ENCODE measurements at places on chromosomes 2 and 18.

DNA sequence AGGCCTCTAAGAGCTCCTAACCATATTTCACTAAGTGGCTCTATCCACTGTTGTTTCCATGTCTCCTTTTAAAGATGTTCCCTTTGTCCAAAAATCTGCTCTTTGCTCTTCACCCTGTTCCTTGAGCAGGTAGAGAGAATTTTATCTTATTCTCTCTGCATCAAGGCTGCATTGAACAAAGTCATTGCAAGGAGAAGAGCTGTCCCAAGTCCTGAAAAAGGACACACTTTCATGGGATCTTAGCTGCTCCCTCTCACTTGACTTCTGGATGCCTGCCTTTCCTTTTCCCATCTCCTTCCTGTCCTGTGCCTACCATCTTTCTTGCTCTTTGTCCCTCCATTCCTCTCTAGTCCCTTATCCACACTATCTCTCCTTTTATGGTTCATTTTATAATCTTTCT is 235.2 kb upstream of the THSD7B start:
- DNase-seq, result no peak

- DNase-seq, result no peak
Observed at GRCh38 chr2:197145471-197146056, 165.0 kb downstream of the ANKRD44 start.

DNA sequence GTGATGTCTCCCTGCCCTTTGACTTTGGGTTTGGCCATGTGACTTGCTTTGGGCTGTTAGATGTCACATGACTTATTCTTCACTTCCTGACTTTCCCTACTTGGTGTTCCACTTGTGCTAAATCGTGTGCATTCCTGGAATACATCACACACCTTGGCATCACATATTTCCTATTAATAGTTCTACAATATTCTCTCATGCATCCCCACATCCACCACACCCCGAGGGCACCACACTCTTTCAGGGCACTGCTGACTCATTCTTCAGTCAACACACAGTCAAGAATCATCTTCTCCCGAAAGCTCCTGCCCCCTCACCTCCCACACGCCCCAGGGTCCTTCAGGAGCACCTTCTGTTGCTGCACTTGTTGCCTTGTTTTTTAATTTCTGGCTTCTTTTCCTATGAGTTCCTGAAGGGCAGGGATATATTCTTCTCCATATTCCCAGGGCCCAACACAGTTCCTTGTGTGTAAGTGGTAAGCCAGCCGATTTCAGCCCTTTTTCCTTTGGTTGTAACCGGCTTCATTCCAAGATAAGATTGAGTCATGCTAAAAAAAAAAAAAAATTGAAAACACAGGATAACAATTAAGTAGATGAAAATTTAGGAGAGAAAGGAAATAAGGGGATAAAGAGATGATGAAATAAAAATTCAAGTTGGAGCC is 341.4 kb downstream of the SLC4A3 start:
- no peak for DNase-seq

DNA sequence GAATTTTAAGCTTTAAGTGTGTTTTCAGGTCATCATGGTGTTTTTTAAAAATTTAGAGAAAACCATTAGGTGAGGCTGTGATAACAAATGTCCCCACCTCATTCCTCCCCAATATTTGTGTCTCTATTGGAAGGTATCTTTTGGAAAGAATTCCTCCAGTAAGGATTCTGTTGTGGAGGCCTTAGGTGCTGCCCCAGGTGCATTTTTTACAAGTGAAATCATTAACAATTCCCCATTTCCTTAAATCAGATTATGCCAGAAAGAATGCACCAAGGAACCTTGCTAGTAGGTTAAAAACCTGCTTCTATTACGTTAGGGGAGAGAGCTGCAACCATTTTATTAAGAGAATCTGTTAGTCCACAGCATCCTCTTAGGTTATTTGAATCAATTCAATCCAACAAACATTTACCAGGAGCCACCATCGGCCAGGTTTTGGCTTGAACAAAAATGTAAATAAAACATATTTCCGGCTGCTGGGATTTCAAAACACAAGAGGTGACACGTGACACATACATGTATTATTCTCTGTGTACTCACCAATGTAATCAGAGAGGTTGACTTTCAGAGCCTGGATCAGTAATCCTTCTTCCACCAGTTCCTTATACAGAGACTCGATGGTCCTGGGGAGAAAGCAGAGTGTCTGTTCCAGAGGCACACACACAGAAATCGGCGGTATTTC is 112.5 kb upstream of the ASB18 start:
- no peak for DNase-seq

DNA sequence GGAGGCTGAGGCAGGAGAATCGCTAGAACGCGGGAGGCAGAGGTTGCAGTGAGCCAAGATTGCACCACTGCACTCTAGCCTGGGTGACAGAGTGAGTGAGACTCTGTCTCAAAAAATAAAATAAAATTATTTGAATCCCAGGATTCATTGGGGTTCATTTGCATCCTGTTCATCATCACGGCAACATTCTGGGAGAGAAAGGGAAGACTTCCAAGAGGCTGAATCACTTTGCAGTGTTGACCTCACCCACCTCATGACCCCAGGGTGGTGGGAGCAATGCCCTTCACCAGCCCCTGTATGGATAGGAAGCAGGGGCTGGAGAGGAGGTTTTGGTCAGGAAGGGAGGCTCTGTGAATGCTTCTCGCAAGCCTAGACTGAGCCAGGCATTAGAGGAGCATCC is 195.6 kb downstream of the CTIF start:
- DNase-seq, result no peak

- no peak for DNase-seq
Observed at GRCh38 chr2:130371723-130372054, 15.8 kb downstream of the PTPN18 start.

DNA sequence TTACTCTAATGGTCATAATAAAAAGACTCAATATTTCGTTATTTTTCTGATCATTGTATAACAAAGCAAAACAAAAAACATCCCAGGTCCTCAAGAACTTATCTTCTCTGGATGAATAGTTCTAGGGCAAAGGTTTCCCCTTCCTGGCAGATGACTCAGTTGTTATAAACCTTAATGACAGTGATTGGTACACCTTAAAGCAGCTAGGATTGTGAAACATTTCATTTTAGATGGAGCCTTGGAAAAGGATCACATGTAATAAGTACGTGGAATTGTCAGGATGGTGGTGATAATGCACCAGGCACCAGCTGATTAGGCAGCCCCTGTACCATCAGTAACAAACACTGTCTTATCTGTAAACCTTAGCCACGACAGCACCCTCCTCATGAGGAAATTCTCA is 47.2 kb downstream of the MEP1B start:
- no peak for DNase-seq

- DNase-seq, result no peak
Observed at GRCh38 chr18:24019641-24020331, 5.2 kb downstream of the TTC39C start.

DNA sequence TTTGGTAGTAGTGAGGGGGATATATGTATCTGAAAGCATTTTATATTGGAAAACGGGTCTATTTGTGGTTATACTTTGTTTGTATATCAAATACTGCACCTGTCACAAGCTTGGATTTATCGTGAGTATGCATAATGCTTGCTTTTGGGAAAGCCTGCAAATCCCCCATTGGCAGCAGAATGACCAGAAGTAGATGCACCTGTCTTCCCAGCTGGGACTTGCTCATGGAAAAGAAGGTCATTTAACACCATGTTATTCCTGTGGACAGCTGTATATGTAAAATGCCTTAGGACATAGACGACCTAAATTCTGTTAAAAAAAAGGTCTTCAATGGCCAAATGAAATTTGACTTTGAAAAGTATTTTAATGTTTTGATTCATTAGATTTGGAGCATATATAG is 599.4 kb downstream of the XIRP2 start:
- DNase-seq, result no peak

- DNase-seq, result no peak
Observed at GRCh38 chr2:205024822-205025518, 479.7 kb downstream of the PARD3B start.
